ENCODE measurements at places on chromosomes 7 and 10.

DNA sequence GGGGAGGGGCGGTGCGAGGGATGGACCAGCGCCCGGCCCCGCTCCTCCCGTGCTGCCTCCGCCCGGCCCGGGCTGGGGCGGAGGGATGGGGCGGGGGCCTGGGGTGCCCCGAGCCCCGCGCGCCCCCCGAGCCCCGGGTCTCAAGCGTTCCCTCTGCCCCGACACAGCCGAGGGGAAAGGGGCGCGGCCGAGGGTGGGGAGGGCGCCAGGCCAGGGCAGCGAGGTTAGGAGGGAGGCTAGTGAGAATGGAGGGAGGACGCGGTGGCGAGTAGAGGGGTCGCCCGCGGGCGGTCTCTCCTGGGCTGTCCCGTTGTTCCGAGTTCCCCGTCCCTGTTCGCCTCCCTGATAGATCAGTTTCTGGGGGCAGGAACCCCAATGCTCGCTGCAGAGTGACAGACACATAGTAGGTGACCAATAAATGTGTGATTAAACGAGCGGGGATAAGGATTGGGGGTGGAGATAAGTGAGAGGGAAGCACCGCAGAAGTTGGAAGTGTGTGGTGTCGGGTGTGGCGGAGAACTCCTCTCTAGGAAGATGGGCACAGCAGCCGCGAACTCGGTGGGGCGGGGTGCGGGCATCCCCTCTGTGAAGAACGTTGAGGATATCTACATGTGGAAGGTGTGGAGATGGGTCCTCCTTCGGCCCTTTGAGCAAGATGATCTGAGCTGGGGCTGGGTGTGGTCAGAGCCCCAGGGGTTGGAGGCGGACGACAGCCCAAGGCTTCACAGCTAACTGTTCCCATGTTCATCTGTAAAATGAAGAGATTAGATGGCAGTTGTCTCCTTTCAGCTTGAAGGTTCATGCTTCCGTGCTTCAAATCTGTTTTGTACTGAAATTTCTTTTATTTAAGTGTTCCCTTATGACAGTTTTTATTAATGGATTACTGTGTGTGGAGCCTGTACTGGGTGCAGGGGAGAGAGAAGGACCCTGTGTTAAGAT, 580 bp downstream of the ZNF775 start:
- peak; percentile 49 for DNase-seq

GRCh38 chr10:113033991-113034390, 83.9 kb downstream of the TCF7L2 start:
- no peak for DNase-seq

GRCh38 chr10:4285121-4285520, 500.1 kb upstream of the KLF6 start:
- DNase-seq = no peak

DNA sequence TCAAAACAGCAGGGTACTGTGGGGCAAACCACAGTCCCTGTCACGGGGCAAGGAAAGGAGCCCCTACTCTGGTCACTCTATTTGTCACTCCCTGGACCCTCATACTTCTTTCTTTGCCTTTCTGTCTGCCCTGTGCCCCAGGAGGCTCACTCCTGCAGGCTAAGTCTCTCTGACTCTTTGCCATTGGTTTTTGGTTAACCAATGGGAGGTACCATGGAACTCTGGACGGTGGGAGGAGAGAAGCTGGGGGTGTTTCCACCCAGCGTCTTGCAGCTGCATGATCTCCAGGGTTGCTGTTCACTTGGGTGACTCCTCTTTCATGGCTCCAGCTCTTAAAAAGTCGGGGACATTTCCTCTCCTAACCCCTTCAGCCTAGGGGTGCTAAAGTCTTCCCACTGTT, 15.4 kb upstream of the EIF5AL1 start:
- no peak for DNase-seq

GRCh38 chr10:80465839-80466590, 11.9 kb downstream of the TSPAN14 start:
- peak; percentile 39 for DNase-seq

GRCh38 chr7:99387912-99388311, 13.4 kb downstream of the ARPC1B start:
- DNase-seq = no peak
